Left hindlimb (tissue), 1 donor: ENCODE measurements at places on chromosomes 1 and 21.

DNA sequence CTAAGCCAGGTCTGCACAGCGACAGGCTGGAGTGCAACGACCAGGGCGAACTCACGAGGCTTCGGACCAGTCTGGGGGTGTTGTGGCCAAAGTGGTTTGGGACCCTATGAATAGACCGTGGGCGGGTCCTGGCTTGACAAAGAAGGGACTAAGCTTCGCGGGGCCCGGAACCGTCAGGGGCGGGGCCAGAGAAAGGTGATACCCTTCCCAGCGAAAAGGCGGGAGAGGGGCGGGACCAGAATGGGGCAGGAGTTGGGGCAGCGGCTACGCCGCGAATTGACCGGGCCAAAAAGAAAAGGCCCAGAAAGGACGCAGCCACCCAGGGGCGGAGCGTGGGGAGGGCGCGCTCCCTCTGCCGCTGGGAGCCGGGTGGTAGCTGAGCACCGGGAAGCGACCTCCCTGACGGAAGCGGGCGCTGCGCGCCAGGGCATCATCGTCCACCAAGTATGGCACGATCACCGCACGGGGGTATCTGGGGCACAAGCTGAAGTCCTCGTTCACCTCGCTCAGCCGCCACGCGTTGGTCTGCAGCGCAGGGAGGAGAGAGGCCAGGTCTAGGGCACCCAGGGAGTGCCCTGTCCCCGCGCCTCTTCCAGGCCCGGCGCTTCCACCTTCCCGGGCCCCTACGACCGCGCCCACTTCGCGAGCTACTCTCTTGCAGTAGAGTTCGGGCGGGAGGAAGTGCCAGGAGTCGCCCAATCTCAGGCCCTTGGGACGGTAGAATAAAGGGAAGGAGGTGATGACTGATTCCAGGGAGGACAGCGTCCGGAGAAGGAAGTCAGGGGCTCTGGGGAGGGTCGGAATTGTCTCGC, 6.7 kb upstream of the FAM167B start:
- DNase-seq: peak; percentile 83

DNA sequence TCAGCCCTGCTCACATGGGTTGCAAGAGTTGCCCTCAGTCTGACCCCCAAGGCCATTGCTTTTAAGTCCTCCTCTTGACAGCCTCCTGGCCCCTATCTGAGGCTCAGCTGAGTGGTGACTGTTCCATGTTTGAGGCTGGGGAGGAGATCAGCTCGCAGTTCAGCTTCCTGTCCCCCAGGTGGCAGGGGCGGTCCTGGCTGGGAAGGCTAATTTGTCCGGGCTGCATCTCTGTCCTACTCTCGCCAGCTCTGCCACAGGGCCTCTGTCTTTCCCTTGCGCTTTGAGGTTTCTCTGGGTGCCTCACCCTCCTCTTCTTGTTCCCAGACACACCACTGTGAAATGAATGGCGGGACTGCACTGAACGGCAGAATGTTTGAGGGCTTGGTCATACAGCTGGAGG, 157.3 kb downstream of the KCNJ6 start:
- DNase-seq: no peak

DNA sequence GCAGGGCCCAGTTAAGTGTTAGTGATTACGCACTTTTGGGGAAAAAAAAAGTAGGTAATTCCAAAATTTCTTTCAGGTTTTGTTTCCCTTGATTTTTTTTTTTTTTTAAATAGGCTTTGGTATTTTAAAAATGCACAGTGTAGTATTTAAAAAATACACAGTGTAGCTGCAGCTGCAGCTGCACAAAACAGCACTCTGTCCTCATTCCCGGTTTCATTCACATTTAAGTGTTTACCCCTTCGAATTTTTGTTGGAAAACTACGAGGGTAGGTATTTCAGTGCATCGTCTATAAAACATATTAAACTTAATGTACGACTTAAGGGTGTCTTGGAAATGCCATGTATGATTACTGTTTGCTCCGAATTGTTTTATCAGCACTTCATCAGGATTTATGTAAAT, 3.4 kb downstream of the NEK7 start:
- DNase-seq: no peak

GRCh38 chr1:52641307-52641706, 8.3 kb downstream of the SHISAL2A start:
- DNase-seq: no peak

DNA sequence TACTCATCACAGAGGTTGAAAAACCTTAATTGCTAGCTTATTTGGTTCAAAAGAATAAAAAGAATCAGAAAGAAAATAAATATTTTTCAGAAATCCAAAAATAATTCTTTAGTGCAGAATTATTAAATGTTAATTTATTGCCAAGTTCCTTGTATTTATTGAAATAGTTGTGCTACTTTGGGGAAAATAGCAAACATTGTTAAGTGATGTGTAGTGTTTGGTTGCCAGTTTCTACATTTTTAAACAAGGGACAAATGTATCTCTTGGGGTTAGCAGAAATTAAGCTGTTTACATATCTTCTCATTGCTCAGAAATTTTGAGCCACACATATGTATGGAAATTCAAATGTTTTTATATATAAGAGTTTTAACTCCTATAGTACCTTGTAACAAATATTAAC, 775.0 kb downstream of the USP25 start:
- DNase-seq: no peak

GRCh38 chr1:182446033-182446669, 3.8 kb upstream of the RGSL1 start:
- no peak for DNase-seq

- no peak for DNase-seq
Measured at GRCh38 chr1:84504580-84505492, 1.4 kb upstream of the SPATA1 start.

DNA sequence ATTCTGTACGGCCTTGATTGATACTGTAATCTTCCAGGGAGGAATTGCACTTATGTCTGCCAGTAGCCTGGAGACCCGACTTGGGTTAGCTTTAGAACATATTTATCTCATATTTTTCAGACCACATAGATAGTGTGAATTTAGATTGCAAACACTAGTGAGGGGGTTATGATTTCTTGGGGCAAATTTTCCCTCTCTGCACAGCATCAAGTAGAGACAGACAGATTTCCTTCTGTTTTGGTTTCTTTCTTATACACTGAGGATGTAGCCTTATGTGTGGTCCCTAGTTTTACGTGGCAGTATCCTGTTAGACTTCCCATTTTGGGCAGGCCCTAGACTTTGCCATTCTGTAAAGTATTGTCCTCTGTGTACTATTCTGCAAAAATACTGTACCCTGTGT, 29.0 kb downstream of the SOAT1 start:
- no peak for DNase-seq

DNA sequence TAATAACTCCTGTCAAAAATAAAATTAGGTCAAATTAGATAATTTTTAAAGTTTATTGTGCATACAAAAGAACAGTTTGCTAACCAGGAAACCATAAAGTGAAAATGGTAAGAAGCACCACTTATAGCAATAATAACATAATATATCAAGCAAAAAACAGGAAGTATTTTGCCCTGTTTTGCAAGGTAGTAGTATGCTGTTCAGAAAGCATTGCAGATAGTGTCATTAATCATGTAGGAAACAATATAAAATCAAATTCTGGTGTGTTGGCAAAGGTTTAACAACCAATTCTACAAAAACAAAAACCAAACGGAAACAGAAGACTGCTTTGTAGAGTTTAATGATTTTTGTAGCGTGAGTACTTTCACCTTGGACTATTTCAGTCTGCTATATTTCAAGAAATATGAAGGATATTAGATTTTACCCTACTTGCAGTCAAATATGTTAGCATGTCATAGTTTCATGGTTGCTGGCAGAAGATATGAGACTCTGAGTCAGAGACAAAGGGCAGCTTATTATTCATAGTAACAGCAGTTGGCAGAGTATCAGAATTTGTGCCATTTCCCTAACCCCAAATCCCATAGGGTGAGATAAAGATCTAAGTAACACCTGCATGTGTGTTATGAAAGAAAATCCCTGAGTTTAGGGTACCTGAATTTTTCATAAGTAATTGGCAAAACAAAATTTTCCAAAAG, 729.0 kb upstream of the BRINP3 start:
- DNase-seq: no peak

DNA sequence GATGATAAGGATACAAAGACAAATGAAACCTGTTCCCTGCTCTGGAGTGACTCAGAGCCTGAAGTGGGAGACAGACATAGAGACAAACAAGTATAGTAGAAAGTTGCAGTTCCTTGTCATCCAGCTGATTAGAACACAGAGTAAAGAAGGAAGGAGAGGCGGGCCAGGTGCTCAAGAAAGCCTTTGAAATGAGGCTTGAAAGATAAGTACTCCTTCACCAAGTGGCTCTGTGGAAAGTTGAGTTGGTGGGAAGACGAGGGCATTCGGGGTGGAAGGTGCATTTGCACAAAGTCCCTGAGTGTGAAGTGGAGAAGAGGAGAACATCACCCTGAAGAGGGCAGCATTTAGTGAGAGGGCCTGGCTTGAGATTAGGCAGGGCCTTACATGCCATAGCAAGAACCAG, 17.0 kb downstream of the MARK1 start:
- DNase-seq: no peak

DNA sequence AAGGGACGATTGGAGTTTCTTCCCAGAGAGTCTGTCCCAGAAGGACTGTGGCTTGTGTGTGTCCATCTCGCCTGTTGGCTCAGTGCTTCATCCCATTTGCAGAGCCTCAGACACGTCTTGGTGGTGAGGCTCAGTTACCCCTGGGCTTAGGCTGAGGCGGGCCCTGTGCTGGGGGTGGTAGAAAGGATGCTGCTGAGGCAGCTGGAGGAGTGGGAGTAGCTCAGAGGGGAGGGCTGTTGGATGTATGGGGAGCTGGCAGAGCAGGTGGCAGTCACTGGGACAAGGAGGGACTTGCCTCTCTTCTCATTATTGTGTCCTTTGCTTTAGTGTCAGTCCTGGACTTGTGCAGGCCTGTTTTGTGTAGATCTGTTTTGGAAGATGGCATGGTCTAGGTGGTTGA, 7.3 kb upstream of the MIIP start:
- DNase-seq: no peak

DNA sequence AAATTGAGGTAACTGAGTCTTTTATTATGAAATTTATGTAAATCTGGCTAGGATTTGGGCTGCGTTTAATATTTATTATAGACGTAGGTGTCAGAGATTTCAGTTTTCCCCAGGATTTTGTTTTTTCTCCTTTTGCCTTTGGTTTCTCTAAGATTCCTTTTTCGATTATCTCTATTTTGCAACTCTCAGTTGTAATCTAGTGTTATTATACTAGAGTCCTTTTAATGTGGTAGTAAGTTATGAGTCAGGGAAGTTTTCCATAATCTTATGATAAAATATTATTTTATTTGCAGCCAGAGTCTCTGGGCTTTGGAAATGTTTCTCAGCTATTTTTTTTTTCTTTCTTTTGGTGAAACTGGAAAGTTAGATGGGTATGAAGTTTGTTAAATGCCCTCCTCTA, 1043.8 kb downstream of the PLA2G4A start:
- no peak for DNase-seq

DNA sequence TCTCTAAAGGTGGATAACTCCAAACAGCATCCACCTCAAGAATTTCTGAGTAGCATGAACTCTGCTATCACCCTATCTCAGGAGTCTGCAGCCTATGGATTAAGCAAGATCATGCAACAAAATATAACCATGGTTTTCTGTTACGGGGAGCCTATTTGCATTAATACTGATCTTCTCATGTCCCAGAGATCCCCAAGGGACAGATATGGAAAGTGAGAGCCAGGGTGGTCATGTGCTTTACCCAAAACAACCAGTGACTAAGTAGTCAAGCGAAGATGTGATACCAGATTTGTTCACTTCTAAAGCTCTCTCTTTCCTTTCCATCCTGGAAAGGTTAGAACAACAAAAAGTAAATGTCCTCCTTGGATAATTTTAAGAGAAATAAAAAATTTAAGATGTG, 125.1 kb downstream of the PRRX1 start:
- DNase-seq: no peak

- no peak for DNase-seq
Measured at GRCh38 chr1:29636936-29637335, 400.6 kb downstream of the PTPRU start.

- no peak for DNase-seq
Measured at GRCh38 chr1:97190326-97190725, 468.7 kb downstream of the PTBP2 start.

DNA sequence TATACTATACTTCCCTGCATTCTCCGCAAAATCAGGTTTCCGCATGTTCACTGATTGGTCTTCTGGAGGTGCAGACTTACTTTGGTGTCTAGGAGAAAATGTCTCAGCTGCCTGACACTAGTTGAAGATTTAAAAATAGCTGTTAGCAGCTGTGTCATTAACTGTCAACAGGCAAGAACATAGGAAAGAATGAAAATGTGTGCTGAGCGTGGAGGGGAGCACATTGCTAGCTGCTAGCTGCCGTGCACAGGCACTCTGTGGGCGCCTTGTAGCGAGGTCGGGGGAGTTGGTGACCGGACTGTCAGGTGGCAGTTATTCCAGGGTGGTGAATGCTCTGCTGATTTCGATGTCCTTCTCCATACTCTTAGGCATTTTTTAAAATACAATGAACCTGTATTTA, 5.2 kb downstream of the FAAH start:
- DNase-seq: no peak

- no peak for DNase-seq
Measured at GRCh38 chr1:21258331-21259134, 31.7 kb downstream of the ECE1 start.

DNA sequence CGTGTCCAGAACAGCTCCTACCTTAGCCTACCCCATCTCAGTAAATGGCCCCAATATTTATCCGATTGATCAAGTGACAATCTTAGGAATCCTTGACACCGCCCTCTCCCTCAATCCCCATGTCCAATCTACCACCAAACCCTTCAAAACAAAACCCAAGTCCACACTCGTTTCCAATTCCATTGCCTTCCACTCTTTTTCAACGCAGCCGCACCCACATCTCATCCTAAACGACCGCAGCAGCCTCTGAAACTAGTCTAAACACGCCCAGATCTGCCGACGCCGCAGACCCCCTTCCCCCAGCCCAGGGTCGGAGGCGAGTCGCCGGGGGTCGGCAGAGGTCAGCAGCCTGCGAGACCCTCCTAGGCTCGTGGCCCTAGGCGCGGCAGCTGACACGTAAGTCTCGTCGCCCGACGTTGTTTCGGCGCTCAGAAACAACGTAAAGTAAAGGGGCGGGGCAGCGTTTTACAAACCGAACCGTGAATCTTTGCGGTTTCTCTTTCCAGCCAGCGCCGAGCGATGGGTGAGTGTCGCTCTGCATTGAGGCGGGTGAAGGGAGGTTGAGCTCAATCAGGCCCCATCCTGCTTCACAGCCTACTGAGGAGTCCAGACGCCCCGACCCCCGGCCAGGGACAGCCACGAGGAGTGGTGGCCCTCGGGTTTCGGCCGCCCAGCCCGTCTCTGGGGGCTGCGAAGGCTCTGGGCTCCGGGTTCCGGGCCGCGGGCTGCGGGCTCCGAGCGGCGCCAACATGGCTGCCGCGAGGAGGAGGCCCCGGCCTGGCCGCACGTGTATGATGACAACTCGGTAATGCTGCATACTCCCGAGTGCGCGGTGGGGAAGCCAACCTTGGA, at the start of gene RPS8:
RPS8 (plus strand) TSS at position 463 of the 852 bp plus-strand sequence; CDS start at position 520, 57 bp downstream.
- peak; percentile 95 for DNase-seq

DNA sequence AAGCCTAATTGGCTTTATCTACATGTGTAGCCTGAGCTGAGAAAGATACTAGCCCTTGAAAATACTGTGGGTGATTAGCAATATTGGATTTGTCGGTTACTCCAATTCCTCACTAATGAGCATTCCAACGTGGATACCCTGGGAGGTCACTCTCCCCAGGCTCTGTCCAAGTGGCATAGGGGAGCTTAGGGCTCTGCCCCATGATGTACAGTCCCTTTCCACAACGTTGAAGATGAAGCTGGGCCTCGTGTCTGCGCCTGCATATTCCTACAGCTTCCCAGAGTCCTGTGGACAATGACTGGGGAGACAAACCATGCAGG, 2.6 kb downstream of the RCC1 start:
- DNase-seq: no peak
